Stimulated activated CD4-positive, alpha-beta T cell treated with anti-CD3 and anti-CD28 coated beads, TNF-alpha, amount 100 ng/mL, for 24 hours (primary cell): ENCODE measurements at places on chromosomes 3 and 15.
A peak's percentile ranks its signal among the peaks of the same experiment; 100 is the strongest.

- no peak for DNase-seq
Measured at GRCh38 chr15:94586099-94586498, 354.7 kb downstream of the MCTP2 start.

GRCh38 chr3:8765528-8765927, 3.9 kb downstream of the OXTR start:
- no peak for DNase-seq

DNA sequence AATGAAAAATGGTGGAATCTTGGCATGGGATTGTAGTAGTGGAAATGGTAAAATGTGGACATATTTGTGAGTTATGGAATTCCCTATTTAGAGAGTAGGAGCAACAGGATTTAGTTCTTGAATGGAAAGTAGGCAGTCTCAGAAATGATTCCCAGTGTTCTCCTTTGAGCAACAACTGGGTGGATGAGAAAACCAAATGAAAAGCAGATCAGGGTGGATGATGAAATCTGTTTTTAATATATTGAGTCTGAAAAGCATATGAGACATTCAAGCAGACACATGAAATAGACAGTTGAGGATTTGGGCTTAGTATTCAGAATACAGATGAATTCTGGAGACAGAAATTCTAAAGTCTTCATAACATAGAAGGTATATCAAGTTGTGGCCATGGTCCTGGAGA, 451.3 kb downstream of the LPP start:
- DNase-seq = no peak

DNA sequence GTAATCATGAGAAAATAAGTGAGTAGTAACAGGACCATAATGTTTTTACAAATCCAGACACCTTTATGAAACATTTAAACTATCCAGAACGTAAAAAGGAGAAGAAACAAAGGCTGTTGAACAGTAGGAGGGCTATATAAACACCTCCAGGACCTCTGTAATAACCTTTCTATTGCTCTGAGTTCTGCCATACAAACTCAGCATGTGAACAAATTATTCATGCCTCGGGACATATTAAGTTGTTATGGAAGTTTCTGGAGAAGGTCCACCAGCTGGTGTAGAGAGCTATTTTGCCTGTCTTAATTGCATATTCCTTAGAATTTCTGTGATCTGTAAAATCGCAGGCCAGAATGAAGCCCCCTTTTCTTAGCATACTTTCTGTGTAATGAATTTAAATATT, 256.3 kb downstream of the UBE2E2 start:
- DNase-seq = no peak

- no peak for DNase-seq
Measured at GRCh38 chr15:91491101-91491950, 362.2 kb upstream of the SLCO3A1 start.

DNA sequence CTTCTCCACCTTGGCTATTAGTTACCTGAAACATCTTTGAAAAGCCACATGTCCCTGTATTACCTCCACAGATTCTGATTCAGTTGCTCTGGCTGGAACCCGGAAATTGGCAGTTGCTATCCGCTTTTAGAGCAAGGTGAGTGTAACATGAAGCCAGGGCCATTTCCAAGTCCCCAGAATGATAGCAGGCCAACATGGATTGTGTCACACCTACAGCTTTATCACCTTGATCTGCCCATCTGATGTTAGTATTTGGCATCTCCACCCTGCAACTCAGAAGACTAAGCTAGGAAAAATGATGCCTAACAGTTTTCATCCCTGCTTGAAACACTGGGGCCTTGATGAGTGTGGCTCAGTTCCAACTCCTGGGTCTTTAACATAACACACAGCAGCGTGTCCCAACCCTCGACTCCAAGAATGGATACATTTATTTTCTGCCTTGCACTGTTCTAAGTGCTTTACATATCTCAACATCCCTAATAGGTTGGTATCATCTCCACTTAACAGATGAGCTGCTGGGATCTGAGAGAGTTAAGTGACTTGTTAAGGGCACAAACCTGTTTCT, 21.3 kb upstream of the NUDT16 start:
- no peak for DNase-seq

DNA sequence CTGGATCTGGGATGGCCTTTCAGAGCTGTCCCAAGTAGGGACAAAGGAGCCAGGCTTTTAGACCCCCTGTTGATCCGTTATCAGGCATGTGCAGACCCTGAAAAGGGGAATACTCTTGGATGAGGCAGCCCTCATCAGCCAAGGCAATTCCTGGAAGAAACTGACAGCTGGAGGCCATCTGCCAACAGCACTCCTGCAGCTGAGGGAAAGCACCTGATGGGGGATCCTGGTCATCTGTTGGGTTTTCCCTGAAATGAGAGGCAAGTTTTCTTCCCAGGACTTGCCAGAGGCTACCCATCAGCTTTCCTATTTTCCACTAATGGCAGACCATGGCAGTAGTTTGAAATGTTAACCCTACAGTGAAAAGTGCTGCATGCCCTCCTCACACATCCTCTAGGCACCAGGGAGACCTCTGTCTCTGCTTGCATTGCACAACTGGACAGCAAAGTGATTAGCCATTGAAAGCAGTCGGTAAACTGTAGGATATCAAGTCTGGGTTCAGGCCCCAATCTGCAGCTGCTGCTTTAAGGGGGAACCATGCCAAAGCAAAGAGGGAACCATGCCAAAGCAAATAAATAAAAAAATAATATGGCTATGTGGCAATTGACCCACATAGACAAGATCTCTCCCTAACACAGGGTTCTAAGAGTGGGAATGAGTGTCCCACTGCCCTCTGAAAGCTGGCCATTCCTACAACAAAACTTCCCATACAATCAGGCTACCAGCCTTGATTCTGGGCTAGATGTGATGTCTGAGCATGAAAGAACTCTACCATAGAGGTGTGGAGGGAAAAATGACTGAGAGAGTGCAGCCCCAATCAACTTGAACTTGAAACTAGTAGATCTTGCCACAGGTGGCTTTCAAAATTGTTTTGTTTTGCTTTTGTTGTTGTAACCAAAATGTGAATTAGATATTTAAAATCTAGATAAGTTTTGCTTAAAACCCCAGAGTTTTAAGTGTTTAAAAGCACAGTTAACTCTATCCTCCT, 232.0 kb upstream of the STT3B start:
- no peak for DNase-seq

DNA sequence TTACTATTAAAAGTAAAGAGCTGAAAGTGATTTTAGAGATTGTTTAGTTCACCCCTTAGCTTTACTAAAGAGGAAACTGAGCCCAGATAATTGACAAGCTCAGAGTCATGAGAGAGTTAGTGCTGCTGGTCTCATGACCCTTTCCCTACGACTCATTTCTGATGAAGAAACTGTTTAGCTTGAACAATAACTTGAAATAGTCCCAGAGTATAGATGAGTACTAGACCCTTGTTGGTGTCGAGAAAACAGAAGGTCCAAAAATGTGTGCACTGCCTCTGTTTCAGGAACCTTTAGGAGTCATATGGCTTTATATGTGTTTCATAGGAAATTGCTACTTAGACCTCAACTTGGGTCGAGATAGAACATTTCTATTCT, 58.2 kb downstream of the IL16 start:
- no peak for DNase-seq

GRCh38 chr3:184659797-184660301, 52.0 kb downstream of the MAGEF1 start:
- no peak for DNase-seq

GRCh38 chr3:134066651-134067530, 37.2 kb upstream of the SLCO2A1 start:
- DNase-seq = no peak

GRCh38 chr3:156787926-156788663, 38.1 kb upstream of the LEKR1 start:
- DNase-seq = peak; percentile 25

- DNase-seq = no peak
Measured at GRCh38 chr3:102354818-102355515, 79.8 kb upstream of the ZPLD1 start.

DNA sequence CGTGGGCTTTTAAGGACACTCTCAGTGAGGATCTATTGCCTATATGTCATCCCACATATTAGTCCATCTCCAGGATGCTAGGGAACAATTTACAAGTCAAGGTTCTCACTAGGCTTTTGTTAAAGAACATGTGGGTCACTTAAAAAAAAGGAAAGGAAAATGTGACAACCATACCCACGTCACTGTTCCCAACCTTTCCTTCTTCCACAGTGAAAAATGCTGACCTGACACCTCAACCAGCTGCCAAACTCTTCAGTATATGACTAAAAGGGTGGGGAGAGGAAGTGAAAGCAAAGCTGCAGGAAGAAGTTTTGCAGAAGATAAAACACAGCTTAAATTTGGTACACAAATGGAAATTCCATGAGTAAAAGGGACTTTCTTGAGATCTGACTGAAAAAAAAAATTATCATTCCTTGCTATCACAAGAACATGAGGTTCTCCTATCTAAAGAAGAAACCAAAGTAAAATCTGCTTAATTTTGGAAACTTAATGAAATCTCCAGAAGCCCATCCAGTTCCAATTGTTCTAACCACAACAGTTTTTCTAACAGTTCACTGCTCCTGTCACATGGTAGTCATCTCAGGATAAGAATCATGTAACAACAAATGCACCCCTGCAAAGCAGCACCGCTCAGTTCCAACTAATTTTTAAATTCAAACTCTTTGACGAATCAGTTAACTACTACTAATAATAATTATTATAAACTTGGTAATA, 117.0 kb upstream of the TSPAN3 start:
- peak; percentile 14 for DNase-seq

GRCh38 chr3:175885231-175885766, 1026.2 kb downstream of the NAALADL2 start:
- DNase-seq = no peak

GRCh38 chr3:30084971-30085403, 521.4 kb upstream of the TGFBR2 start:
- no peak for DNase-seq

- DNase-seq = no peak
Measured at GRCh38 chr15:45110256-45110820, 3.6 kb downstream of the DUOX2 start.

DNA sequence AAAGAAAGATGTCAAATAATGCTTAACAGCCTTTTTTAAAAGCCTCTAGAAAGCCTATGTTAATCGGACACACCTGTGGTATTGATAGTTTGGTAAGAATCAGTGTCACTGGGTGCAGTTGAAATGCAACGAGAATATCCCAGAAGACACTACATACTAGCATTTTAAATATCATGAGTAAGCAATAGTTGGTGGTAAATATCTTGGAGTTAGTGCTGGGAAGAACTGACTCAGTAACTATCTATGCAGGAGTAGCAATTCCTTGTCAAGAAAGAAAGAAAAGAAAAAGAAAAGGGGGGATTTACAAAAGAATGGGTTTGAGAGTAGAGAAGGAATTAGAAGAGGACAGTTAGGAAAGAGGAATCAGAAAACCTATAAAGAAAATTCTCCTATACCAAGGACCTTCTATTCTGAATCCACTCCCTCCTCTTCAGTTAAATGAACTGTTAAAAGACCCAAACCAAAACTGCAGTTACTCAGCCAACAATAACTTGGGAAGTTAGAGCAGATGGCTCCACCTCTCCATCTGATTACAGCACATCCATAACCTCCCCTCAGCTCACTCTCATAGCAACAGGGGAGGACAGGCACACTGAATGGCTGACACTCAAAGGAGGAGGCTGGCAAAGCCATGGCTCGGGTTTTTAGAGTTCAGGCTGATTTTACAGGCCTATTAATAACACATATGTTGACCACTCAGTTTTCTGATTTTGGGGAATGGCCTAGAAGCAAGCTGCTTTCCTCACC, 207.6 kb upstream of the MDFIC2 start:
- DNase-seq = no peak

DNA sequence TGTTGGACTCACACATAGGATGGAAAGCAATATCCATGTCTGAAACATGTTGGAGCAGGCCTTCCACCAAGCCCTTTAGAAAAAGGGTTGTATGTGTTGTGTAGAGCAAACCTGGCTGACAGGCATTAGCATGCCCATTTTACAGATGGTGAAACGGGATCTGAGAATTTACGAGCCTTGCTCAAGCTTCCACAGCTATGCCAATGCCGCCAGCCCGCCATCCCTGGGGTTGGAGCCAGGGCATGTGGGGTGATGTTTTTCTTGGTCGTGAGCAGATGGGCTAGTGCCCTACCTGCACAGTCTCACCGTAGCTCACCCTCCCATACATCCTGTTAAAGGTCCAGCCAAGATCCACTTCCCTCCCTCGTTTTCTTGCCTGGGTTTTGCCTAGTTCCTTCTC, 97.5 kb upstream of the TLE3 start:
- DNase-seq = no peak

- DNase-seq = no peak
Measured at GRCh38 chr3:152230370-152230769, 38.4 kb upstream of the MBNL1 start.

- no peak for DNase-seq
Measured at GRCh38 chr3:88985491-88985890, 121.9 kb upstream of the EPHA3 start.

DNA sequence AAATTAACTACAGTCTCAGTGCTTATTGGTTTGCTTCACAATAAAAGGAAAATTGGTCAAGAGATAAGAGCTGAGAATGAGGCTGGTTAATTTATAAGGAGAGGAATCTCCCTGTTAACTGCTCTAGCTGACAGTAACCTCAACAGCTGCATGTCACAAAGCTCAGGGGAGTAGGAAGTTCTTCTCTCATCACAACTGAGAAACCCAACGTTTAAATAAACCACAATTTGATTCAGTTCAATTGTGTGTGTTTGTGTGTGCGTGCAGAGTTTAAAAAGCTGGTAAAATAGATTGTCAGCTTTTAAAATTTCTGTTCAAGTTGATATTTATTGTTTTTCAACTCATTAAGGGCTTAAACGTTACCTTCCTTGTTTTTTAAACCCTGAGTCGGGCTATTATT, 3.5 kb upstream of the TGFBR2 start:
- no peak for DNase-seq

DNA sequence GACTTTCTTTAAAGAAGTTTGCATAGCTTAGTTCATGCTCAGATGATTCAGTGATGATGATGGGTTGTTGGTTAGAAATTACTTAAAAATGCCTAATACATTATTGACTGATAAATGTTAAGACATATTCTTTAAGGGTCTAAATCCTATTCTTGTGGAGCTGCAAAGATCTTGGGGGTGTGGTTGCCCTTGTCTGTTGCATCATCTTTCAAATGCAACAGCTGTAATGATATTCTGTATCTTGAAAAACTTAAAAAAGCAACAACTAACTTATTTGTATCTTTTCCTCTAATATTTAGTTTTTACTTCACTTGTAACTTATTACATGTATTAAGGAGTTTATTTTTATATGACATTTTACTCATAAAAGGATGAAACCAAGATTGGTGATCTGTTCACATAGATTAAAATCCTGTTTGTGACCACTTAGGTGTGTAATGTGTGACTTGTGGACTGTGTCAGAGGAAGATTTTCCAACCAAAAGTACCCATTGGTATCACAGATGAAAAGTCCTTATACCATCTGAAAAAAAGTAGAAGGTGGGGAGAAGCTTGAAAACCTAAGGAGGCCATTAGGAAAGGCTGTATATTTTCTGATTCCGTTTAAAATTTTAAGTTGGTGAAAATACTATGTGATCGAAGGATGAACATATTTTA, 142.8 kb downstream of the IGF1R start:
- DNase-seq = no peak
